ENCODE measurements at places on chromosomes 2 and 18.

DNA sequence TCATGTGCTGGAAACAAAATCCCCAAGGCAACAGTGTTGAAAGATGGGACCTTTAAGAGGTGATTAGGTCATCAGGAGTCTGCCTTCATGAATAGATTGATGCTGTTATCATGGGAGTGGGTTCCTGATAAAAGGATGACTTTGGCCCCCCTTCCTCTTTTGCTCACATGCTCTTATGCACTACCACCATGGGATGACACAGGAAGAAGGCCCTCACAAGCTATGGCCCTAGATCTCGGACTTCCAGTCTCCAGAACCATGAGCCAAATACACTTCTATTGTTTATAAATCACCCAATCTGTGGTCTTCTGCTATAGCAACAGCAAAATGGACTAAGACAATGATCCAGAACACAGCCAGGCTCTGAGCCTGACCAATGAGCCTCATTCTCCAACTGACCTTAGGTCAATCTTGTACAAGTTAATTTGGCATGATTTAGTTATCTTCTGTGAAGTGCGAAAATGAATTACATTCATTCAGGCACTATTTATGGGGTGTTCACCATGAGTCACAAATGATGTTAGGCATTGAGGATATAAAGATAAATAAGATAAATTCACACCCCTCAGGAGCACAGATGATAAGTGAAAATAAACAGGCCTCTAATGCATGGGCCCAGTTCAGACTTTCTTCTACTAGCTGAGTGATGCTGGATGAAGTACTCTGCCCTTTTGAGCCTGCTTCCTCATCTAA is 37.7 kb upstream of the NT5C1B start:
- no peak for DNase-seq

GRCh38 chr18:31723639-31723989 is 37.1 kb downstream of the SLC25A52 start:
- DNase-seq, result no peak

GRCh38 chr2:145332210-145332898 is 812.4 kb upstream of the ZEB2 start:
- DNase-seq, result no peak

- DNase-seq, result no peak
These were observed 303.5 kb downstream of the CDCA7 start for GRCh38 chr2:173657996-173658717.

Measured in activated CD8-positive, alpha-beta memory T cell treated with anti-CD3 and anti-CD28 coated beads for 48 hours (primary cell).